AG08395 (cell line): ENCODE measurements at places on chromosomes 2 and 18.

DNA sequence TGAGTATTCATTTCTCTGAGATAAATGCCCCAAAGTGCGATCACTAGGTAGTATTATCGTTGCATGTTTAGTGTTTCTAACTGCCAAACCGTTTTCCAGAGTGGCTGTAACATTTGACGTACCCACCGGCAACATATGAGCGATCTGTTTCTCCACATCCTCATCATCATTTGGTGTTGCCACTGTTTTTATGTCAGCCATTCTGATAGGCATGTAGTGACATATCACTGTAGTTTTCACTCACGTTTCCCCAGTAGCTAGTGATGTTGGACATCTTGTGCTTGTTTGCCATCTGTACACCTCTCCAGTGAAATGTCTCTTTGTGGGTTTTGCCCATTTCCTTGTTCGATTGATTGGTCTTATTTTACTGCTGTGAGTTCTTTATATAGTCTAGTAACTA is 63.8 kb downstream of the ACAA2 start:
- DNase-seq, result no peak

DNA sequence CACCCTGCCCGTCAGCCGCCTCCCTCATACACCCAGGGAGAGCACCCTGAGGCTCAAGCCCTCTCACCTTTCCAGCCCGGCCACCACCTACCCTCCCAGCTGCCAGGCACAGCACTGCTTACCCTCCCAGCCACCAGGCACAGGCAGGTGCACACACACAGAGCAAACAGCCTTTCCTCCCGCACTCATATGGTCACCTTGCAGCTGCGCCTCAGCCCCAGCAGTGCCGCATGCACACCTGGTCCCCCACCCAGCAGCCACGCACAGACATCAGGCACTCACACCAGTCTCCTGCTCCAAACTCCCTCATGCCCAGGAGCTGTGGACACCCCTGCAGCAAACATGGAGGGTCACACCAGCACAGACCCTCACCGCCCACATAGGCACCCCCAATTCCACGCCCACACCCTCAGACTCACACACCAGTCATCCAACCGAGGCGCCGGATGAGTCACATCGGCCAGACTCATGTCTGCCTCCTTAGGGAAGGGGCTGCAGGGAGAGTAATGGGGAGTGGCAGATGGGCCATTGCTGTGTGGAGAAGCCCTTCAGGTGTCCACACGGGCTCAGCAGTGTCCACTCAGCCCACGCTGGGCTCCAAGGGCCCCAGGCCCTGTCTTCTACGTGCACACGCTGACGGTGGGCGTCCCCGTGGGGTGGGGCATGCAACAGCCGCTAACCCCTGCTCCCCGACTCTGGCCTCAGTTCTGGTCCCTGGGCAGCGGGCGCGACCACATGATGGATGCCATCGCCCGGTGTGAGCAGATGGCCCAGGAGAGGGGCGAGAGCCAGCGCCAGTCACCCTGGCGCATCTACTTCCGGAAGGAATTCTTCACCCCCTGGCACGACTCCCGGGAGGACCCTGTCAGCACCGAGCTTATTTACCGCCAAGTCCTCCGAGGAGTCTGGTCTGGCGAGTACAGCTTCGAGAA is 22.3 kb upstream of the GPR17 start:
- no peak for DNase-seq

GRCh38 chr18:35236571-35237363 is 4.1 kb upstream of the ZNF397 start:
- no peak for DNase-seq

DNA sequence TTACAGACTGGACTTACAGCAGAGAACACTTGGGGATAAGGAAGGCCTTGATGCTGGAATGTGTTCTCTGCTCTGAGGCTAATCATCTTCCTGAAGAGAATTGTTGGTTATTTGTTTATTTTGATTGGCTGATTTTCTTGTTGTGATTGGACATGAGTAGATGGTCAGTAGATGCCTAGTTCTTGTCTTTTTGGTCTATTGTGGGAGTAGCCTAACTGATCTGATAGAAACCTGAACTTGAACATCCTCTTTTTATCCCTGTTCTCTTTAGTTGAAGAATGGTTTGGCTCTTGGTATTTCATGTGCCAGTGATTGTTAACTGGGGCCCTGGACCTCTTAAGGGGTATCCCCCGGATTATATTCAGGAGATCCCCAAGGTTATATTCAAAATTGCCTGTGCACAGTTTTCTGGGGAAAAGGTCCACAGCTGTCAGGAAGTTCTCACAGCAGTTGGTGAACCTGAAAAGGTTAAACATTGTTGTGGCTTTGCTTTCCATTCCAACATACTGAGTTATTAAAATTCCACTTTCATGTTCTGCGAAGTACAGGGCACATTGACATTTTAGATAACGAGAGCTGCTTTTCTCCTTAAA is 13.6 kb downstream of the TWSG1 start:
- DNase-seq, result peak; percentile 22

- DNase-seq, result peak; percentile 40
Measured at GRCh38 chr18:11411048-11411447, 198.3 kb upstream of the SLC35G4 start.

GRCh38 chr18:1995041-1995612 is 576.2 kb downstream of the METTL4 start:
- DNase-seq, result no peak

DNA sequence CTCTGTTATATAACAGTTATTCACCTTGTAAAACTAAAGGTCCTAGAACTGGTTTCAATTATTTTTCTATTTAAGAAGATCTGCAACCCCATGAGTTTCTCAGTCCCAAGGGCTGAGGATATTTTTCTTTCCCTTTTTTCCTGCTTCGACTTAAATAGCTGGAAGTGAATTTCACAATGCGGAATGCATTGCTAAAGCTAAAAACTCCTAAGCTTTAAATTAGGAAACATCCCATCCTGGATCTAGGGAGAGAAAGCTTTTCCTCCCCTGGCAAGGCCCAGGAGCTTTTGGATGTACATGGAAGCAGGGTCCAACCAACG is 1.4 kb downstream of the RFX8 start:
- DNase-seq, result peak; percentile 26

- DNase-seq, result no peak
Measured at GRCh38 chr2:189954989-189955388, 107.5 kb downstream of the MSTN start.

DNA sequence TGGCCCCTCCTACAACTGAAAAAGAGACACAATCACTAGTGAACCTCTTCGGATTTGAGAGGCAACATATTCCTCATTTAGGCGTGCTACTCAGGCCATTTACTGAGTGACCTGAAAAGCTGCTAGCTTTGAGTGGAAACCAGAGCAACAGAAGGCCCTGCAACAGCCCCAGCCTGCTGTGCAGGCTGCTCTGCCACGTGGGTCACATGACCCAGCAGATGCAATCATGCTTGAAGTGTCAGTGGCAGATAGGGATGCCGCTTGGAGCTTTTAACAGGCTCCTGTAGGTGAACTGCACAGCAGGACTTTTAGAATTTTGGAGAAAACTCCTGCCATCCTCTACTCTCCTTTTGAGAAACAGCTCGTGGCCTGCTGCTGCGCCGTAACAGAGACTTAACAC is 578.6 kb upstream of the RAB6C start:
- no peak for DNase-seq
